ENCODE measurements at places on chromosomes 1 and 21. TPM values are rescaled to one million over a fixed set of nuclear protein-coding genes. Genes with fewer than 3 reads are reported as not detected.
A peak's percentile ranks its signal among the peaks of the same experiment; 100 is the strongest.

GRCh38 chr1:62250126-62250726 lies 55.6 kb downstream of the L1TD1 start:
- H3K27me3 ChIP-seq, result no peaks in the 10 kb centered on the region
- H3K27ac ChIP-seq, result no peak overlapping the region
- H3K4me1 ChIP-seq, result no peaks in the 10 kb centered on the region
- H3K36me3 ChIP-seq, result no peaks in the 10 kb centered on the region
- DNase-seq, result no peak
- no peak overlapping the region for H3K4me3 ChIP-seq

DNA sequence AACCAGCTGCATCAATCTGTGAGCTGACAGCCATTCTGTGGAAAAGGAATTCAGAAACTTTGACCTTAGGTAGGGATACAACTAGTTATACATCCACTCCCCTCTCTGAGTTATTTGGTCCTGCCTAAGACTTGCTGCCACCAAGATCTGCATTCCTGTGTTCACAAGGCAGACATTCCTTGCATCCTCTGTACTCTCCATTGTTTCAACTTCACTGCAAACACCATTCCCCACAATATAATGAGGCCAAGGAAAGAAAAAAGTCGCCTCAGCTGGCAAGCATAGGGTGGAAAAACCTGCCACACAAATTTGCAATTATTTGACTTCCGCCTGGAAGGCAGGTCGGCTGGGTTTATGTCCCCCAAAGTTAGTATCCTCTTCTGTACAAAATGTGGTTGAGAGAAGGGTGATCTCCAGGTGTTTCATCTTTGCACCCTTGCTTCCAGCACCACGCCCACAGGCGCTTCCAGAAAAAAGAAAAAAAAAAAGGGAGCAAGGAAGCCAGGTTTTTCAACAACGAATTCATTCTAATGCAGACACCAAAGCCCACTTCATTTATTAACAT lies 676 bp upstream of the CTTNBP2NL start:
- H3K4me1 ChIP-seq, result peaks cover 10% of the 10 kb centered on the region
- no peaks in the 10 kb centered on the region for H3K27me3 ChIP-seq
- H3K36me3 ChIP-seq, result no peaks in the 10 kb centered on the region
- H3K27ac ChIP-seq, result peak overlapping the region; percentile 96
- H3K4me3 ChIP-seq, result peak overlapping the region; percentile 93

DNA sequence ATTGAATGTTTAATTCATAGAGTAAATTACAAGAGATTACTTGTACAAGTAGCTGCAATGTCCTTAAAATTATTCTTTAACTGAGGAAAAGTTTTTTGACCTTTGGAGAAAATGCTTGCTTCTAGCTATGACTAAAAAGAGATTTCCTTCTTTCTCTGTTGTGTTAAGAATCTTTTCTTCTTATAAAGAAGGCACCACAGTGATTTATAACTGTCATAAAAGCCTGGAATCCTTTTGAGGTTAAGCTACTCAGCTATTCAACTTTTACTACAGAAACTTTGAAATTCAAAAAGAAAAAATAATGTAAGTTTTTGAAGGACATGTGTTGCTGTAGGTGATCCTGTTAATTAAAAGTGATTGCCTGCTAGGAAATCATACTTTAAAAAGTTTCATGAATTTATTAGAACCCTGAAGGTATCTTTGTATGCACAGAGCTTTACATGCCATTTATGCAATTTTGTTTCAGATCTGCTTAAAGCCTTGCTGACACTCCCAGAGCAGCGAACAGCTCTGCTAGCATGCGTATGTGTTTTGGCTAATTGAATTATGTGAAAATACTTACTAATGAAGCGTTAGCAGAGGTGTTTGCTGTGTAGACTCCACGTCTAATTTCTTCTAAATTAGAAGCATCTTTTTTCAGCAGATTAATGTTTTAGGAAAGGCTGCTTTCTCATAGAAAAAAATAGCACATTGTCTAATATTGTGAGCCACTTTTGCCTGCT lies 94.7 kb upstream of the SMYD2 start:
- H3K27me3 ChIP-seq, result peaks cover 27% of the 10 kb centered on the region
- no peak overlapping the region for H3K4me3 ChIP-seq
- no peaks in the 10 kb centered on the region for H3K4me1 ChIP-seq
- H3K36me3 ChIP-seq, result no peaks in the 10 kb centered on the region

DNA sequence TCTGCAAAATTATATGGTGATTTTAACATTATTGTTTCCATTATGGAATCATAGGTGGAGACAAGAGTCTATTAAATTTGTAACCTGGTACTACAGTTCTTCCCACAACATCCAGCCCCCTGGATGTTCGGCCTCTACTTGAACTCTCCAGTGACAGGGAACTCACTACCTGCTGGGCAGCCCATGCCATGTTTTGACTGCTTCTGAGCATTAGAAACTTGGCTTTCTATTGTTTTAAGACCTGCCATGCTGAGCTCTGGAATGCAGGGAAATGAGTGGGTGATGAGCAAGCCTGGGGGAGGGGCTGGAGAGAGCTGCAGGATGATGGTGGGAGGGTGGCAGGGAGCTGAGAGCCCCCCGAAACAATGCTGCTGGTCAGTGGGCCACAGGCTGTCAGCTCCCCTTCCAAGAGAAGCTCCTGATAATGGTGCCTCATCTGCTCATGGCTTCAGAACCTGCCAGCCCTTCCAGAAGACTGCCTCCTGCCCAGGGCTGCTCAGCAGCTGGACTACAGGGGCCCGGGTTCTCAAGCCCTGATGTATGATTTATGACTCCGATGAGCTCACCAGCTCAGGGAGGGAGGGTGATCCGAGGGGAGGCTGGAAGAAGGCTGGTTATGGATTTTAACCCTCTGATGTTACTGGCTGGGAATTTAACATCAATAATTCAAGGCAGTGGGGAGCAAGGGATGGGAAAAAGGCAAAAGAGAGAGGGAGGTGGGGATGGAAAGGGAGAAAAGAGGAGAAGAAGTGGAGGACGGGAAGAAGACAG lies 205.0 kb downstream of the HIVEP3 start:
- no peak overlapping the region for H3K4me3 ChIP-seq
- H3K4me1 ChIP-seq, result no peaks in the 10 kb centered on the region
- H3K27me3 ChIP-seq, result no peaks in the 10 kb centered on the region
- H3K27ac ChIP-seq, result no peak overlapping the region

DNA sequence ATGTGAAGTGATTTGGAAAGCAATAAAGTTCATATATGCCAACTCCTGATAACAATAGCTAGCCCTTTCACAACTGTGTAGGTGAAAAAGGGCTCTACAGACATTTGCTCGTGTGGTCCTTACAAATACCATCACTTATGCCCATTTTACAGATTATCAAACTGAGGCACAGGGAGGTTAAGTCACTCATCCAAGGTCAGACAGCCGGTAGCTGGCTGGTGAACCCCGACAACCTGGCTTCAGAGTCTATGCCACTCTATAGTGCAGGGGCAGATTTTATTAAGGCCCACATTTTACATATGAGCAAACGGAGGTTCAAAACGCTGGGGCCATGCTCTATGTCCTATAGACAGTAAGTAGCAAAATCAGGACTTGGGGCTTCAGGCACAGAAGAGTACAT lies 280.5 kb downstream of the RRAGC start:
- no peak overlapping the region for H3K4me3 ChIP-seq
- no peaks in the 10 kb centered on the region for H3K36me3 ChIP-seq
- H3K27me3 ChIP-seq, result peaks cover 23% of the 10 kb centered on the region

GRCh38 chr1:227937031-227937837 lies 10.5 kb downstream of the WNT9A start:
- no peak for DNase-seq
- no peaks in the 10 kb centered on the region for H3K36me3 ChIP-seq
- no peaks in the 10 kb centered on the region for H3K27me3 ChIP-seq
- H3K27ac ChIP-seq, result no peak overlapping the region

DNA sequence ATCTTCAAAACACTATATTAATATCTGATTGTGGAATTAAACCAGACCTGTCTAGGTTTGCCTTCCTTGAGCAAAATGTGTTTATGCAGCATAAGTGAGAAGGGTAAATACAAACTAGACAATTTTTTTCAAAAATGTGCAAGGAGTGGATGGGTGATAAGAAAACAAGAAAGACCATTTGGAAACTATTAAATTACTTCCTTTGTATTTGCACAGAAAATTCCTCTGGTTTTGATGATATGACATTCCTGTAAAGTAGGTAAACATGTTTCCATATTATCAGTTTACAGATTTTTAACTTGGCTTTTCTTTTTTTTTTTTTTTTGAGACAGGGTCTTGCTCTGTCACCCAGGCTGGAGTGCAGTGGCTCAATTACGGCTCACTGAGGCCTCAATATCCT lies 24.8 kb upstream of the SLC30A1 start:
- no peak overlapping the region for H3K4me3 ChIP-seq
- H3K27me3 ChIP-seq, result no peaks in the 10 kb centered on the region
- no peak for DNase-seq
- no peaks in the 10 kb centered on the region for H3K4me1 ChIP-seq
- no peaks in the 10 kb centered on the region for H3K36me3 ChIP-seq
- H3K27ac ChIP-seq, result no peak overlapping the region

DNA sequence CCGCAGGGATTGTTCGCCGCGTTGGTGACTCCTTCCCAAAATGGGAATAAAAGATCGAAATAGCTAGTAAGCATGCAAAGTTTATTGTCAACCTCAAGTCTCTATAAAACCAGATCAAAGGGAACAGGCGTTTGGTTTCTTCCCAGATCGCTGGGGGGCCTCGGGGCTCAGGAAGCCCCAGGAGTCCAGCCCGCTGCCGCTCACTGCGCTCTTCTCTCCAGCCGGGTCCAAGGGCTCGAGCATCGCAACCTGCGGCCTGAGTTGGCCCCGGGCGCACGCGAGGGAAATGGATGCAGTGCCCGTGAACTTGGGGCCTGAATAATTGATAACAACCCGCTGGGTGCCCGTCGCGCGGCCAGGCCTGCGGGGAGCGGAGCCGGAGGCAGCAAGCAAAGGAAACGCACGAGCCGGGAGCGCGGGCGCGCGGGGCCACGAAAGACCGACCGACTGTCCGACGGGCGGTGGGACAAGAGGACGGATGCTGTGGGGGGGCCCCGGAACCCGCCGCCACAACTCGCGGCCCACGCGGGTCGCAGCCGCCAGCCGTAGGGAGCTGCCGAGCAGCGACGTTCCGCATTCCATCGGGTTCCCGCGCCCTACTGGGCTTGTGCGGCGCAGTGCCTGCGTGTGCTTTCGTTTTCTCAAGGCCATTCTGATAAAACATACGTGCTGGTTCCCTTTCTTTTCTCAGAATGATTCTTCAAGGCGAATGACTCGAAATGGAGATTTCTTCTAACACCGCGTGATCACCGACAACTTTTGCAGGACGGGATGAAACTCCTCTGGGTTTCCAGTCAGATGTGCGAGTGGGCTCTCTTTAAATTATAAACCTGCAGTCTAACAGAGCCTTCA lies 14.0 kb upstream of the ALX3 start:
- peak; percentile 39 for DNase-seq
- H3K4me3 ChIP-seq, result peak overlapping the region; percentile 59
- no peaks in the 10 kb centered on the region for H3K36me3 ChIP-seq
- peaks cover 19% of the 10 kb centered on the region for H3K27me3 ChIP-seq
- H3K4me1 ChIP-seq, result peaks cover 6% of the 10 kb centered on the region

DNA sequence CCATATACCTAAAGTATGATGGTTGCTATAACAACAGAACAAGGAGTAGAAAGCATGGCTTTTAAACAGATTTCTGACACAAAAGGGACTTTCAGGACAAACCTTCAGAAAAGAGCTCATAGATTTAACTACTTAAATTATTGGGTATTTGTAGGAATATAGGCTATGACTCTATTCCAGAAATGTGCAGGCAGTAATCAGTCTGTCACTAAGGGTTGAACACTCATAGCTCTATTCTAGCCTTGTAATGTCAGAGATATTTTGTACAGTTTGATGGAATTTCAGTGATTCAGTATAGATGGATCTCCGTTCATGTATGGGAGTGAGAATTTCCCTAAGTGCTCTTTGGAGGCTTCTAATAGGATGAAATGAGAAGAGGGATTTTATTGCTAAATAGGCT lies 82.8 kb downstream of the EXTL2 start:
- H3K27me3 ChIP-seq, result no peaks in the 10 kb centered on the region
- H3K4me1 ChIP-seq, result no peaks in the 10 kb centered on the region
- H3K27ac ChIP-seq, result no peak overlapping the region
- DNase-seq, result no peak

GRCh38 chr1:228306275-228307217 lies 98.7 kb downstream of the OBSCN start:
- no peaks in the 10 kb centered on the region for H3K36me3 ChIP-seq
- H3K27me3 ChIP-seq, result no peaks in the 10 kb centered on the region
- DNase-seq, result no peak
- no peak overlapping the region for H3K4me3 ChIP-seq
- H3K4me1 ChIP-seq, result no peaks in the 10 kb centered on the region
- no peak overlapping the region for H3K27ac ChIP-seq

DNA sequence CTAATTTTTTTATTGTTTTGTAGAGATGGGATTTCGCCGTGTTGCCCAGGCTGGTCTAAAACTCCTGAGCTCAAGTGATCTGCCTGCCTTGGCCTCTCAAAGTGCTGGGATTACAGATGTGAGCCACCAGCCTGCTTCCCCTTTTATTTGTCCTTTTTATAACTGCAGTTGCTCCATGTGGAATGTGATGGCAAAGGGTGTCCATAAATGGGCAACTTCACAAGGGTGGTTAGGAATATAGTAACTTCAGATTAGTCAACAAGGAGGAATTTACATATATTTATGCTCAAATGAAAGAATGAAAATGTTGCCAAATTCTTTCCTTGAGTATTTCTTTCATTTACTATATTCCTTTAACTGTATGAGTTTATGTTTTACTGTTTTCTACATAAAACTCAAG lies 182.9 kb downstream of the BACH1 start:
- DNase-seq, result no peak
- no peaks in the 10 kb centered on the region for H3K36me3 ChIP-seq
- H3K27ac ChIP-seq, result no peak overlapping the region
- no peaks in the 10 kb centered on the region for H3K4me1 ChIP-seq
- H3K27me3 ChIP-seq, result no peaks in the 10 kb centered on the region
- H3K4me3 ChIP-seq, result no peak overlapping the region

DNA sequence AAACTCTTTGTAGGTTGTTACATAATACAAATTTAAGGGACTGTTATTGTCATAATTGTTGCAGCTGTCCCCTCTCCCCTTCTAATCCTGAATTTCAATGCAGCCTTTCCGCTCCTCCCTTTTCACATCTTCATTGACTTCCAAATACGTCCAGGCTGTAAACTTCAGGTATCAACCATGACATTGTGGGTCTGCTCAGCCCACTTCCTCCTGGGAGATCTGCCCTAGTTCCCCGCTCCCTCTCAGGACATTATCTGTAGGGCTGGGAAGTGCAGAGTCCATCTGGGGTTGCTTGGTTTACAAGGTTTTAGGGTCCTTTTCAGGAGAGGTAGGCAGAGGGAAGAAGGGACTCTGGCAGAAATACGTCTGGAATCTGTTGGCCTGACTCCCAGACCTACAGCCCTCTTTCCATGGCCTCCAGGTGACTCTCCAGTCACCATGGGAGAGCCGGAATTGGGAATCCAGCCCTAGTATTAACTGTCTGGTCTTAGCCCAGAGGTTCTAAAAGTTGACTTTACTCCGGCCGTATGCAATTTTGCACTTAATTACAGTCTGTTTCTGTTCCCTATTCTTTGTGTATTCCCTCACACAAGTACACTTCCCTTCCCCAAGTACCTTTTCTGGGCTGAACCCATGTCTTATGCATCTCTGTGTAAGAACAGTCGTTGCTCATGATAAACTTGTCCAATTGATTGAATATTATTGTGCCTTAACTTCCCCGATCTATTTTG lies 4.7 kb upstream of the DENND2D start:
- H3K4me1 ChIP-seq, result peaks cover 23% of the 10 kb centered on the region
- DNase-seq, result no peak
- H3K27me3 ChIP-seq, result no peaks in the 10 kb centered on the region
- H3K4me3 ChIP-seq, result no peak overlapping the region

Gene SLAMF9
- not detected for total RNA-seq

Gene MOB3C
- total RNA-seq, result 16.3 TPM

Gene C1orf210
- 94.3 TPM for total RNA-seq

Gene MAP3K21
- 16.4 TPM for total RNA-seq

Gene TCHH
- not detected for total RNA-seq

Gene CHI3L2
- total RNA-seq, result 0.53 TPM

Gene CDA
- total RNA-seq, result 110 TPM

Gene ZNF436
- total RNA-seq, result 13.9 TPM

Gene KRTAP11-1
- total RNA-seq, result not detected

Gene KRTAP7-1
- not detected for total RNA-seq

Gene GPR3
- total RNA-seq, result 0.49 TPM
